Stimulated activated CD8-positive, alpha-beta memory T cell treated with anti-CD3 and anti-CD28 coated beads, Interleukin-4, amount 100 ng/mL, for 4 hours (primary cell): ENCODE measurements at places on chromosomes 12 and 14.

GRCh38 chr12:96397756-96398423 is 2.3 kb downstream of the CDK17 start:
- no peak for DNase-seq

GRCh38 chr12:109881752-109882151 is 1.4 kb upstream of the GLTP start:
- DNase-seq: no peak

DNA sequence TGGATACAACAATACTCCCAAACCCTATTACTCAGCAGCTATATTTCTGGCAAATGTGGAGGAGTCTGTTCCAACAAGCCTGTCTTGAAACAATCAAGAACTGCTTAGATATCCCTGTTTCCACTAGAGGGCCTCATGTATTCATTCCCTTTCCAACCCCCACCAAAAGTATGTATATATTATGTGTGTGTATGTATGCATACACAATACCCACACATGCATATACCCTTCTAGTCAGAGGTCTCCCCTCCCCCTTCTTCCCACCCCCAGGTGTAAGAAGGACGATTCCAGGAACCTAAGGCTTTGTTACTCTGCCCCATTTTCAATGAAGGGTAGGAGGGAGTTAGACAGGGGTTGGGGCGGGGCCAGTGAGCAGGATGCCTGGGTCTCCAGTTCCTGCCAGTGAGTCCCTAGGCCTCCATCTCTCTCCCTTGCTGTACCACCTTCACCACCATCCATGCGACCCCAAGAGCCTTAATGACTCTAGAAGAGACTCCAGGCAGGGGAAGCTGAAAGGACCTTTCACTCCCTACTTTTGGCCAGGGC is at the start of gene DGKA:
DGKA (plus strand) TSS at position 392 of the 546 bp plus-strand sequence. CDS start 5,342 bp downstream, outside the sequence.
- DNase-seq: no peak

DNA sequence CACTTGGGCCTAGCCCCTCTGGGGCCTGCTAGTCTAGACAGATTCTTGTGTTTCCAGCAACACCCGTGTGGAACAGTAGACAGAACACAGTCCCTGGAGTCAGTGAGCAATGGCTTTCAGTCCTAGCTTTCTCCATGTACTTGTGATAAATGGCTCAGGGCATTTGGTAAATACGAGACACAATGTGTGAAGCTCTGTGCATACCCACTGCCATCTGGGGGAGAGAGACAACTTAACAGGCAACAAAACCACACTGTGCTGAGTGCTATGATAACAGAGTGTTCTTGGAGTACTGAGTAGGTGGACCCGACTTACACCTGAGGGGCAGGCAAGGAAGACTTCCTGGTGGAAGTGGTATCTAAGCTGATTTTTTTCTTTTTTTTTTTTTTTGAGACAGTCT is 86.3 kb upstream of the TBX3 start:
- no peak for DNase-seq

DNA sequence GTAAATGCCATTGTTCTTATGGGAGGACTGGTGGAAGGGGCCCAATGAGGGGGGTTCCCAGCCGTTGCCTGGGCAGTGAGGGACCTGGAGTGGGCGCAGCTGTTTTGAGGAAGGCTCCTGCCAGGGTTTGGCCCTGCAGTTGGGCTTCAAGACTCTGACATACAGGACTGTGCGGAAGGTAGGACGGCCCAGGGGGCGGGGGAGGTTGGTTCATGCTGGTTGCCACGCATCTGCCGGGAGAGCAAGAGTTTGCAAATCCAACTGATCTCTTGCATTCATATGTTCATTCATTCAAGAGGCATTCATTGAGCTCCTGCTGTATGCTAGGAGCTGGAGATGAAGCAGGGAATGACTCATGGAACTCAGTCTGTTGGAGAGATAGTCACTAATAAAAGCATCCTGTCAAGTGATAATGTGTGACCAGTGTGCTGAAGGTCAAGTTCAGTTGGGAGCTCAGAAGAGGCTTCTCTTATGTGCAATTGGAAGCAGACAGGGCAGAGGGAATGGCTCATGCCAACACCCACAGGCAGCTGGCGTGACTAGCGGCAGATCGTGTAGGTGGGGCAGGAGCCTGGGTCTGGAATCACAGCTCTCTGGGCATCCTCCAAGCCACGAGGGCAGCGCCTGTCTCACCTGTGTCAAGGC is 7.8 kb downstream of the SH2B3 start:
- DNase-seq: no peak

DNA sequence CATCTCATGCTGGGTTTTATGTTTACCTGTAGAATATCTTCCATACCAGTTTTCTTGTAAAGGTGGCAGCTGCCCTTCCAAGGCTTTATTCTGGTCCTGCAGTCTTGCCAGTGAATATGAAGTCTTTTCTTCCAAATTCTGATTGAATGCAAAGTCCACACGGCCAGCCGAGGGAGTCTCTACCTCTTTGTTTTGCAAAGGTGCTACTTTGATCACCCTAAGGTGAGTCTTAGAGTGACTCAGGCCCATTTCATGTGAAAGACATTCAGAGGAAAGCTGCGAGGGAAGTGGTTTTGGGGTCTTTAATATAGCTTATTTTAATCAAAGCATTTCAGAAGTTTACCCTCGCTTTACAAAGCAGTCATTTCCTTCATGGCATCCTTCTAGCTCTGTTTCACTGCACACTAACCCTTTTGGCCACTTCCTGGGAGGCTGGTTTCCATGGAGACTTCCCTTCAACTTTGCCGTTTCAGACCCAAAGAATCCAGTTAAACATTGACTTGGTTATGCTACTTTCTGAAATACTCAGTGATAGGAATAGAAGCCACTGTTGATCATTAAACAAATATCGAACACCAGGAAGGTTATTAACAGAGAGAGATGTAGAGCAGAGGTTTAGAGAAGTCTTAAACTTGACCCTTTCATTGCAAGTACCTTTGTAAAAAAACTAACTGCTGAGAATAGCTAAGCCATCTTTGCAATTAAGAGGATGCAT is at the start of gene CCDC198:
CCDC198 (minus strand) TSS at position 391 of the 715 bp plus-strand sequence; CDS start at position 249, 142 bp downstream.
- no peak for DNase-seq

DNA sequence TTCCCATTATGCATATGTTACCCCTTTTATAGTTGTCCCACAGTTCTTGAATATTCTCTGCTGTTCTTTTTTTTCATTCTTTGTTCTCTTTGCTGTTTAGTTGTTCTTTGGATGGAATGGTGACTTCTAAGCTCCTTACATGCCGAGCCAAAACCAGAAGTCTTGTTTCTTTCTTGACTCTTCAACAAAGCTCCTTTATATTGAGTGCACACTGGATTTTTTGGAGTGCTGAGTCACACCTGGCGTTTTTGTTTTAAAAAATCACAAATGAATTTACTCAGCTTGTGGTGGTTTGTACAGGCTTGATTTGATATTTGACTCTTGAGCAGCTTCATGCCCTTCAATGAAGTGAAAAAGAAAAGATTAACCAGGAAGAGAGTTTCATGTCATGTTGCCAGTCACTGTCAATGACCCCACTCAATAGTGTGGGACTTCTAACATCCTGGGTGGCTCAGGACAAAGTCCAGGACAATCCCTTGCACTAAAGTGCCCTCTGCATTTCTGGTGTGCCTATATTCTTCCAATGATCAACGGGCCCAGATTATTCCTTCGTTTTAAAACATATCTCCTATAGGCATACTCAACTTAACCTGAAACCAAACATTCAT is 112.4 kb upstream of the SLC38A4 start:
- DNase-seq: no peak

GRCh38 chr14:90715993-90716392 is 100.2 kb downstream of the TTC7B start:
- no peak for DNase-seq

GRCh38 chr12:128657378-128657777 is 166.4 kb downstream of the SLC15A4 start:
- no peak for DNase-seq

DNA sequence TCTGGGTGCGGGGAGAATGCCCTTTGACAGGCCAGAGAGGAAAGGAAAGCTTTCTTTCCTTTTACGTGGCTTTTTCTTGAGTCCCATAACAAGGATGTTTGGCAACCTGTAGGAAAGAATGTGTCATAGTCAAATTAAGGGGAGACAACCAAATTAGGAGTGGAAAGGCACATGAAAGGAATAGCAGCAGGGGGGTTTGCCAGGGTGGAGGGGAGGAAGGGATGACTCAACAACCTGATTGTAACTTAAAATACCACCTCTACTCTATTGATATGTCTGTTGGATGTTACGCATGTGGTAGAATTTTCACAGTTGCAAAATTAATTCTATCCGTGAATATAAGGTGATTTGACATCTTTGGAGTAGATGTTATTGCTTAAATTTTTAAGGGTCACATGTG is 28.5 kb upstream of the MYBPC1 start:
- DNase-seq: no peak

DNA sequence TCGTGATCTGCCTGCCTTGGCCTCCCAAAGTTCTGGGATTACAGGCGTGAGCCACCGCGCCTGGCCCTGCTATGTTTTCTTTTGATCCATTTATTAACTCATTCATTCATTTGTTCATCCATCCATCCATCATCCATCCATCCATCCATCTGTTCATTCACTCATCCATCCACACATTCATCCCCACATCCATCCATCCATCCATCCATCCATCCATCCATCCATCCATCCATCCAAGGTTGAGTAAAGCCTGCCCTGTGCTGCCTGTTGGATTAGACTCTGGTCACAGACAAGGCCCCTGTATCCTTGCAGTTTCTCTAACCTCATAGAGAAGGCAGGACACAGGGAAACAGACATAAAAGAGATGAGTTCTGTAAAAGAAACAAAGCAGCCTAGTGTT is 44.9 kb downstream of the DNAH10 start:
- DNase-seq: no peak

- DNase-seq: no peak
These were observed 61.3 kb upstream of the RESF1 start for GRCh38 chr12:31897781-31898503.

GRCh38 chr12:103580026-103580425 is 7.0 kb upstream of the STAB2 start:
- DNase-seq: no peak

- no peak for DNase-seq
These were observed 151.6 kb upstream of the OR4E1 start for GRCh38 chr14:21825149-21825743.

- no peak for DNase-seq
These were observed 107.0 kb downstream of the VRK1 start for GRCh38 chr14:96904201-96904600.

GRCh38 chr14:94636744-94637412 is 24.7 kb downstream of the SERPINA3 start:
- no peak for DNase-seq

DNA sequence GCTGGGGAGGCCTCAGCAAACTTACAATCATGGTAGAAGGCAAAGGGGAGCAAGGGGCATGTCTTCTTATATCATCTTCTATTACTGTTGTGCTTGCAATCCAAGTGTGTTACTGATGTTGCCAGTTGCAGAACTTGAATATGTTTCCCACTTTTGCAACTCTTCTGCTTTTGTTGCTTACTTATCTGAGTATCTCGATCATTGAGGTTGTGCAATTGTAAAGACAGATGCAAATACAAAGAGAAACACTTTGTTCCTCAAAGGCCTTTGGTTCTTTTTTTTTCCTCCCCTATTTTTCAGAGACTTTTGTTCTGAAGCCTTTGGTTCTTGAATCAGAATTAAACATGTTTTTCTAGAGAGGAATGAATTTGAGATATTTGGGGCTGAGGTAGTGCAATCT is 3.7 kb upstream of the COX8C start:
- DNase-seq: no peak

DNA sequence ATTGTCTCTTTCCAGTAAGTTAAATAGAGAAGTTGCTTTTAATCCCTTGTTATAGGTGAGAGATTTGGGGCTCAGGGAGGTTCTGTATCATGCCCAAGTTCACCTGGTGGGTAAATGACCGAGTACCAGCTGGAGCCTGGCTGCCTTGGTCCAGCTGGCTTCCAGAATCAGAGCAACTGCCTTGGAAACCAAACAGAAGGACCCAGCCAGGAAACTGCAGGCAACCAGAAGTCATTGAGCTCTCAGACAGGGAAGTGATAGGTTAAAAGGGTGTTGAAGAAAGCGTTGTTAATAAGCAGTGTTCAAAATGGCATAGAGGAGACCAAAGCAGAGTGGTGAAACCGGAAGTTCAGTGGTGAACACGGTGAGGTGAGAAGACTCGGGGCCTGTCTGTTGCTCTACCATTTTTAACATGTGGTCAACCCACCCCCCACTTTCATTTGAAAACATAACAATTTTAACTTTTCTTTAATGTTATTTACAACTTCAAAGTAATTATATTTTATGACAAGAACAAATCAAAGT is 54.9 kb downstream of the PLEKHG7 start:
- no peak for DNase-seq

DNA sequence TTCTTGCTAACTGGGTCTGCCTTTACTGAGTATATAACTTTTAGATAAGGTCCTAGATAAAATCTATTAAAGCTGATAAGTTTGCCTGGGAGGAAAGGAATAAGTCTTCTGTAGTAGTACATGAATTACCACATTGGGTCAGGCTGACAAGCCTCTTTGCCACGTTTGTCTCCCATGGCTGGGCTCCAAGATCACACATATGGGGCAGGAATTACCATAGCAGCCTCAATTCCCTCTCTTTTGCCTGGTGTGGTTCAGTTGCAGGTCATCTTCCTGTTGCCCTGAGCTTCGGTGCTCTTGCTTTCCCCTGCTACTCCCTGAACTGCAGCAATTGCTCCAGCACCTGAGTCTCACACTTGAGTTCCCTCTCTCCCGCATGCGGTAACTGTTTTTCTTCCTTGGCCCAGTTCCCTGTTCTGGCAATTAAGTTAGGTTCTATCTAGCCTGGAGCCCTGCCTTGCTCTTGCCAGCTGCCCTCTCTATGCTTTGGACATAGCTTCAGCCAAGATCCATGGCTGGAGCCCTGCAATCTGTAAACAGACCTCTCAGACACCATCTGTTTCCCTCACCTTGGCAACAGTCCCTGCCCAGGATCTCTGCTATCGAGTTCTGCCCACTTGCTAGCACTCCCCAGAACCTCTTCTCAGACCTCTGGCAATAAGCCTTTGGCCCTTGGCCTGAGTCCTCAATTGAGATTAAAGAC is 5.8 kb upstream of the GLT8D2 start:
- no peak for DNase-seq

DNA sequence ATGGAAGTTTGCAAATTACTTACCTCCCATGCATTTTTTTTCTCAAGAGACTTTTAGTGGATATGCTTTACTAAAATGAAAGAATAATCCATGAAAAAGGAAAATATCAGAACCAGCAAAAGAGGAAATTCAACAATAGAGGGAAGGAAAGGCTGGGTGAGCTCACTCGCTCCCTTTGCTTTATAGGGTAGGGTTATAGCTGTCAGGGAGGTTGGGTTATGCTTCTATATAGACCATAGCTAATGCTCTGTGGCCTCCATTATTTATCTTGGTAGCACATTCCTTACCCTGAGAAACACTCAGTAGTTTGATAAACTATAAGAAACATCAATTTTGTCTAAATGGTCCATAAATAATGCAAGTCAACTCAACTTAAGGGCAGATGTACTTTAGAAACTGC is 215.9 kb upstream of the FAR2 start:
- DNase-seq: no peak

- DNase-seq: no peak
These were observed 7.7 kb downstream of the WSB2 start for GRCh38 chr12:118053071-118053985.
